Activated CD8-positive, alpha-beta memory T cell treated with anti-CD3 and anti-CD28 coated beads for 1 hour (primary cell): ENCODE measurements at places on chromosomes 12 and 14.

DNA sequence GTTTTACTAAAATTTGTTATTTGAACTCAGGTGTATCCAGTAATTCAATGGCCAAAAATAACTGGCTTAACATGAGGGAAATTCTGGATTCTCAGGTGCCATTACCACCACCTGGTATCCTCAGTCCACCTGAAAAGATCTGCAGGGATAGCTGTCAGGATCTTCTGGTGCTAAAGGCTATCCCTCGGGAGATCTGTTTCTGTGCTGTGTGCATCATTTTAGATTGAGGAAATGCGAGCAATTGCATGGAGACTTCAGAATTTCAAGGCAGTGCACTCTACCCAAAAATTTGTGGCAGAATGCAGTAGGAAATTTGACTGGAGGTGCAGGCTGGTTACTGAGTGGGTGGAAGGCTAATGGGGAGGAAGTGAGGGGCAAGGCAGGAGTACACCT is 26.4 kb downstream of the ZCCHC8 start:
- DNase-seq, result no peak

DNA sequence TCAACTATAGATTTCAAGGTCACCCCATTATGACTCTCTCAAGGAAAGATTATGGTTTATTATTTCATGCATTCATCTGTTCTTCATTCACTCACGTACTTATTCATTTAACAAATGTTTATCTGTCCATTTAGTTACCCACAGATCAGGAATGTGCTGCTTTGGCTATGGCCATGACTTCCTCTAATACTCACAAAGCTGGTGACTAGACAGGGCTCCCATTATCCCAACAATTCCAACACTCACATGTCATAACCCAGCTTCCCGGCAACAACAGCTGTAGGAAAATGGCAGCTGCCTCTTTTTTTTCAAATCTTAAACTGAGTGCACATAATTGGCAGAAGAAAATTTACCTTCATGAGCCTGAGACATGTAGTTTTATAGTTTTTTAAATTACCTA is 190.8 kb upstream of the CCDC196 start:
- DNase-seq, result no peak

DNA sequence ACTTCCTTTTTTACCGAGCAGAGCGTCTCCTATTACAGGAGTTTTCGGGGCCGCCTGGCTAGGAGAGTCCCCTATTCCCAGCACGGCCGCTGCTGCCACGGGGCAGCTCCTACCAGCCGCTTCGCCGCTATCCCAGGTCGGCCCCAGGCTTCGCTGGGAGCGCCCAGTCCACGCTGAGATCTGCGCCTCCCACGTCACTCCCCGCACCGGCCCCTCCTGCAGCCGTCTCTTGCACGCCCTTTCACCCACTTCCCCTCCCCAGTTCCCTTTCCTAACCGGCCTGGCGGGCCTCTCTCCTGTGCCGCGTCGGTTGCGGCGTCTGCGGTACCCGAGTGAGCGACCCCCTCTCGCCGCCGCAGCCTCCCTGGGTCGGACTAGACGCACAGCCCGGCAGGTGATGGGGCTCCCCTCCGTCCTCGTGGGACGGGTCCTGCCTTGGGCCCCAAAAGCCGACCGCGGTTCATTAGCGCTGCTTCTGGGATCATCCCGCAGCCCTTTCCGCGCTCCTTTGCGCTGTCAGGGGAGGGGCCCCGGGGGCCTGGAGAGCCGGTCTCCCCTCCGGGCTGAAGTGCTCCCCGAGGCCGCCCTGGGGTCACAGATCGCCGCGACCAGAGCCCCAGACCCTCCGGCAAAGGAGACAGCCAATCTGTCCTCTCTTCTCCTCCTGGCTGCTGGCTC is 1318.4 kb downstream of the TMEM121 start:
- DNase-seq, result peak; percentile 41

GRCh38 chr12:6970096-6970527 is 352 bp downstream of the PHB2 start:
- DNase-seq, result no peak

GRCh38 chr14:44113769-44114730 is 393.0 kb downstream of the FSCB start:
- no peak for DNase-seq

- DNase-seq, result no peak
Observed at GRCh38 chr12:110367181-110367864, 36.2 kb downstream of the ANAPC7 start.

GRCh38 chr14:28323366-28323765 is 443.2 kb upstream of the FOXG1 start:
- no peak for DNase-seq

- DNase-seq, result no peak
Observed at GRCh38 chr12:19130224-19131024, 891 bp downstream of the PLEKHA5 start.

- no peak for DNase-seq
Observed at GRCh38 chr12:126558810-126559209, 1493.6 kb downstream of the AACS start.

GRCh38 chr12:26705851-26706250 is 127.1 kb downstream of the ITPR2 start:
- no peak for DNase-seq

- no peak for DNase-seq
Observed at GRCh38 chr14:60632777-60633176, 16.5 kb downstream of the SIX1 start.

DNA sequence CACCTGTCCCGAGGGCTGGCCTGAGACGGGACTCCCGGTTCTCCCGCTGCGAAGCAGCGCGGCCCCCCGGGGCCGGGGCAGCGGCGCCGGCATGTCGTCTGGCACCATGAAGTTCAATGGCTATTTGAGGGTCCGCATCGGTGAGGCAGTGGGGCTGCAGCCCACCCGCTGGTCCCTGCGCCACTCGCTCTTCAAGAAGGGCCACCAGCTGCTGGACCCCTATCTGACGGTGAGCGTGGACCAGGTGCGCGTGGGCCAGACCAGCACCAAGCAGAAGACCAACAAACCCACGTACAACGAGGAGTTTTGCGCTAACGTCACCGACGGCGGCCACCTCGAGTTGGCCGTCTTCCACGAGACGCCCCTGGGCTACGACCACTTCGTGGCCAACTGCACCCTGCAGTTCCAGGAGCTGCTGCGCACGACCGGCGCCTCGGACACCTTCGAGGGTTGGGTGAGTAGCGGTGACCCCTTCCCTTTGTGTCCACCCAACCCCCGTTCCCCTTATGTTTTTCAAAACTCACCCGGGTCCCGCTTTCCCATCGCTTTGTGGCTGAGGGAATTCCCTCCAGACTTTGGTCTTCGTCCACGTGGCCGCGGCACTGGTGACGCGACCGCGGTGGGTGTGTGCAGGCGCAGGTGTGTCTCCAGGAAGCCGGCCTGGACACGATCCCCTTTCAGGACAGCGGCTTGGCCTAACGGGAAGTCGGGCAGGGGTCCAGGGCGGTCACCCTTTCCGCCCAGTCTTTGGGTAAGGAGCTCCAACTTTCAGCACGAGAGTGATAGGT is 826 bp downstream of the PRKCH start:
- DNase-seq, result no peak

GRCh38 chr12:98387444-98387843 is 127.9 kb upstream of the TMPO start:
- no peak for DNase-seq

- no peak for DNase-seq
Observed at GRCh38 chr12:131832321-131833231, 4.4 kb downstream of the MMP17 start.

GRCh38 chr12:92194561-92194960 is 48.9 kb upstream of the BTG1 start:
- no peak for DNase-seq

DNA sequence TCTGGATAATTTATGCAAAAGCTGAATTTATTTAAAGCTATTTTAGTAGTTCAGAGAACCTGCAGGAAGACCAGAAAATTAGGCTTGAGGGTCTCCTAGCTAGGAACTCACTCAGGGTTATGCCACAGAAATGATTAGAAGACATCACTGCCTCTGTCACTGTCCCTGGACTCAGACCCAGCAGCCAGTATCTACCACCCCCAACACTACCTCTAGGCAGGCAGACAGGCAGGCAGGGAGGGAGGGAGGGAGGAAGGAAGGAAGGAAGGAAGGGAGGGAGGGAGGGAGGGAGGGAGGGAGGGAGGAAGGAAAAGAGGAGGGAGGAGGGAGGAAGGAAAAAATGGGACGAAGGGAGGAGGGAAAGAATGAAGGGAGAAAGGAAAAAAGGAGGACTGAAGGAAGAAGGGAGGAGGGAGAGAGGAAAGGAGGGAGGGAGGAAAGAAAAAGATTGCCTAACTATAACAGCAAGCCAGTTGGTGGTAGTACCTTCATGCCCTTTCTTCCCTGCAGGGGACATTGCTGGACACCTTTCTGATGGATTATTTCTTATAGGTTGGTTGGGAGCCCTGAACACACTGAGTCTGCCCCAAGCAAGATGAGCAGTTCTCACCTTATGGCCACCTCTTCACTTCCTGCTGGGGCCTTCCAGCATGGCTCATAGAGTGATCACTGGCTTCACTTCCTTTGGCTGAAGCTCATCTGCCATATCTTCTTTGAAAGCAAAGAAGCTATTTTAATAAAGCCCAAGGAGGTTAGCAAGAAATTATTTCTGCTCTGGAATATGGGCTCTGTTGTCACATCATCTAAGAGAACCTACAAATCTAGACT is 49.7 kb downstream of the KICS2 start:
- no peak for DNase-seq

DNA sequence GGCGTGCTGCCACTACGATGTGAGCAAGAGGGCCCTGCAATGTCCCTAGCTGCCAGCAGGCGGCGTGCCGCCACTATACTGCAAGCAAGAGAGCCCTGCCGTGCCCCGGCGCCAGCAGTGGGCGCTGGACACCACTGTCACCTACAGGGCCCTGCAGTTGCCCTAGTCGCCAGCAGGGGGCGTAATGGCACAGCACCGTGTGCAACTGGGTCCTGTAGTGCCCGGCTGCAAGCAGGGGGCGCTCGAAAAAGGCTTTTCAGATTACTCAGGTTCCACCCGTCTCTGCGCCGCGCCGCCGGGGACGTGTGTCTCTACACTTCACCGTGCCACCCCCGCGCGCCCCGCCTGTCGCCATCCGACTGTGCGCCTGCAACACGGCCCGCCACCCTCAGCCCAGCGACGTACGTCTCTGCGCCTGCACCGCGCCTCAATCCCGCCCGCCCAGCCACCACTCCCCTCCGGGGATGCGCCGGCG is 1356.9 kb downstream of the TMEM121 start:
- DNase-seq, result no peak

GRCh38 chr12:121576851-121577391 is 3.9 kb downstream of the KDM2B start:
- no peak for DNase-seq

- DNase-seq, result no peak
Observed at GRCh38 chr12:31944299-31944698, 14.9 kb upstream of the RESF1 start.

DNA sequence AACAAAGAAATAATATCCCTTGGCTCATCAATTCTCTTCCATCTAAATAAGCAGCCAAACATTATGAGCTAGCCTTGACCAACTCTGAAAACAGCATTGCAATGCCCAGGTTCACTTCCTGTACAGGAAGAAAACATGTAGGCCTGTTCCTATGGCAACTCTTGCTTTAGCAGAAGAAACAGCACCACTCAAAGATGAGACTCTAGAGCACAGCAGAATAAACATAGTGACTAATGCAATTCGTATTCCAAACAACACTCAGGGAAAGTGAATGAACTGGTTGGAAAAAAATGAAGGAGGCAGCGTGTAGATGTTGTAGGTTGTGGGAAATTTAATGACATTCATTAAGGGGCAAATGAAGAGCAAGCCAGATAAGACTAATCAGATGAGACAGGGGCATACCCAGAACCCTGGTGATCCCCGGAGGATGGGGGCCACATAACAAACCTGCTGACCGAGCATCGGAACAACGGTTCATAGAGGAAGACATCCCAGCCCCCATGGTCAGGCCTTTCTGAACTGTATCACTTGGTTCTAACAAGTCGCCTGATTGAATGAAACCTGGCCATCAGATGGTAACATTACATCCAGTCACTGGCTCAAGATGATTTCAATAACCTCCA is 9.0 kb downstream of the ARHGDIB start:
- DNase-seq, result no peak

DNA sequence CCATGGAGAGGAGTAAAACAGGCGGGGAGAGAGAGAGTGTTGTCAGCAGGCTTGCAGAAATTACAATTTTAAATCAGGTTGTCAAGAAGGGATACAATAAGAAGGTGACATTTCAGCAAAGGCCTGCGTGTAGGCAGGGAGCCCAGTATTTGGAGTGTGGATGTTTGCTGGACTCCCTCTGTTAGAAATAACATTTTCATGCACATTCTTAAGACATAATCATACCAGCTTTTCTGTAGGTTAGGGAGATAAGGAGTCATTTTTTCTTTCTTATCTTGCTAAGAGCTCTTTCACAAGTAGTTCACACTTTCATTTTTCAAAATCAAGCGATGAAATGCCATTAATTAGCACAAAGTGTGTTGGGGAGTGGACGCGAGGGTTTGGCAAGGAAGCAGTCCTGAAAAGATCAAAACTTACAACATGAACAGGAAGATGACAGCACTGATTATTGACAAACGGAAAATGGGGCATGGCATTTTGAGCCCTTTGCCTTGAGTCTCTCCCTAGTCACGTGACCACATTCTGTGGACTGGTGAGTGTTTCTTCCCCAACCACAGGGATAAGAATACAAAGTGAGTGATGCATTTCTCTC is 160.2 kb downstream of the DAD1 start:
- no peak for DNase-seq

DNA sequence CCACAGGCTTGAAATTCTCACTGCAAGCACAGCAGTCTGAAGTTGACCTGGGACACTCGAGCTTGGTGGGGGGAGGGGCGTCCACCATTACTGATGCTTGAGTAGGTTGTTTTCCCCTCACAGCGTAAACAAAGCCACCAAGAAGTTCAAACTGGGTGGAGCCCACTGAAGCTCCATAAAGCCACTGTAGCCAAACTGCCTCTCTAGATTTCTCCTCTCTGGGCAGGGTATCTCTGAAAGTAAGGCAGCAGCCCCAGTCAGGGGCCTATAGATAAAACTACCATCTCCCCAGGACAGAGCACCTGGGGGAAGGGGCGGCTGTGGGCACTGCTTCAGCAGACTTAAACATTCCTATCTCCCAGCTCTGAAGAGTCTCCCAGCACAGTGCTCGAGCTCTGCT is 31.7 kb upstream of the ST8SIA1 start:
- no peak for DNase-seq

DNA sequence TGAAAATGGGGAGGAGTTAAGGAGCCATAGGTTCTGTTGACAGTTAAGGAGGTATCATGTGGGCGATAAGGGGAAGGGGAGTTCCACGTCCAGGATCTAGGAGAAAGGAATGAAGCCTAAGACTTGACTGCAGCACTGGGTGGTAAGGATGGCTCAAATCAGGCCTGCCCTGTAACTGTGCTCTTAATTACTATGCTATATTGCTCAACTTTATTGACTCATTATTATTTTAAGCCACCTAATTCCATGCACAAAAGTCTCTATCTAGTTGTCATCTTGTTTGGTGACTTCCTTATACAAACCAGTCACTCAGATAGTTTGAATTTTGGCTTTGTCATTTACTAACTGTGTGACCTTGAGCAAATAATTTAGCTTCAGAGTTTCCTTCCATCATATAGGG is 242.1 kb upstream of the ARHGAP5 start:
- DNase-seq, result no peak

GRCh38 chr12:113537751-113538087 is 66.0 kb upstream of the LHX5 start:
- no peak for DNase-seq

GRCh38 chr14:79011920-79012204 is 841.7 kb downstream of the NRXN3 start:
- no peak for DNase-seq

GRCh38 chr12:132044661-132045412 is 95.1 kb downstream of the EP400 start:
- DNase-seq, result no peak
